ACHN (cell line): ENCODE measurements at places on chromosomes 5 and 9.

DNA sequence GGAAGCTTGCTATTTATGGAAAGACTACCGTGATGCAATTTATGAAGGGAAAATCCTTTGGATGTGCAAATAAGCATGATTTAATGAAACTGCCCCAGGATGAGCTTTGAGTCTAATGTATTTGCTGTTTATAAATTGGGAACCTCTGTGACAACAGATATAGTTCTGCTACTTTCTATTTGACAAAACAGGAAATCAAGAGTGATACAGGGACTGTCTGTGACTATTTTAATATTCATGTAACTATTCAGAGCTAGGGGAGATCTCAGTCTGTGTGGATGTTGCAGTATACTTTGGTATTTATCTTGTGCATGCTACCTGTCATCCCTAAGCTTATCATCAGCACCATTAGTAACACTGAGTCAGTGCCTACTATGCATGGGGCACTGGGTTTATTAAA, 132.1 kb downstream of the PDZD2 start:
- no peak for DNase-seq

- DNase-seq = no peak
Observed at GRCh38 chr9:2152966-2153629, 138.0 kb downstream of the SMARCA2 start.

DNA sequence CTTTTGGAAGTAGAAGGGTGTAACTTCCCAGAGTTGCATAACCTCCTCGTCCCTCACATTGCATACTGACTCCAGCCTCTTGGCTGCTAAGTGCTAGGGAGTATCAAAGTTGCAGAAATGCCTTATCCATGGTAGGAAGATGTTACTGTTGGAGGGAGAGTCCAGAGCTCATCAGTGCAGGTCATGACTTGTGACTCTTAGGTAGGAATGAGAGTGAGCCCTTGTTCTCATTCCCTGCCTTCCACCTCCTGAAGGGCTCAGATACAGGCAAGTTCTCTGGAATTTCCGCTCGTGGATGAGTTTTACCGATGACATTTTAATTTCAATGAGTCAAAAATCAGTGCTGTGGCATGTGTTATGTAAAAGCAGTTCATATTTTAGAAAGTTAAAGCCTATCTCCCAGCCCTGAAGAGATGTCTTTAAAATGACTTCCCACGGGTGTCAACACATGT, 17.0 kb downstream of the IRX1 start:
- no peak for DNase-seq

GRCh38 chr9:97811533-97812246, 41.3 kb upstream of the FOXE1 start:
- DNase-seq = peak; percentile 51

DNA sequence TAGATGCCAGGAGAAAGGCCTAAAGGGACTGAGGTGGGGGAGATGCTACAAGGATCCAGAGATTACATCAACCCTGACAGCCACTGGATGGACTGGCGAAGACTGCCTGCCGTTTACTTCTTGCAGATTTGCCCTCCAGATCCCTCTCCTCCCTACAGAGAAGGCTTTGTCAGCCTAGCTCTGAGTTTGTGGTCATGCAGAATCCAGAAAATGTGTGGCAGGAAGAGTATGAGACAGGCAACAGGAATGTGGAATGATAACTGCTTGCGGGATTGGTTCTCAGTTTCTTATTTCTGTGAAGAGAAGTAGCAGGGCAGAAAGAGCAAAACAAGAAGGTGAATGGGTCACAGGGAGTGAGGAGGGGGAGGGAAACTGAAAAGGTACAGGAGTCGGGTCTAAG, 129.6 kb downstream of the TLE1 start:
- DNase-seq = peak; percentile 94

GRCh38 chr5:150411245-150411979, 1.3 kb downstream of the CD74 start:
- DNase-seq = peak; percentile 29

- DNase-seq = no peak
Observed at GRCh38 chr9:70486127-70486526, 71.7 kb upstream of the KLF9 start.

GRCh38 chr5:10984021-10984715, 223.1 kb upstream of the DAP start:
- no peak for DNase-seq

- peak; percentile 28 for DNase-seq
Observed at GRCh38 chr5:982377-983237, 26.0 kb upstream of the NKD2 start.

- DNase-seq = peak; percentile 2
Observed at GRCh38 chr9:121445986-121446385, 53.7 kb downstream of the GGTA1 start.

DNA sequence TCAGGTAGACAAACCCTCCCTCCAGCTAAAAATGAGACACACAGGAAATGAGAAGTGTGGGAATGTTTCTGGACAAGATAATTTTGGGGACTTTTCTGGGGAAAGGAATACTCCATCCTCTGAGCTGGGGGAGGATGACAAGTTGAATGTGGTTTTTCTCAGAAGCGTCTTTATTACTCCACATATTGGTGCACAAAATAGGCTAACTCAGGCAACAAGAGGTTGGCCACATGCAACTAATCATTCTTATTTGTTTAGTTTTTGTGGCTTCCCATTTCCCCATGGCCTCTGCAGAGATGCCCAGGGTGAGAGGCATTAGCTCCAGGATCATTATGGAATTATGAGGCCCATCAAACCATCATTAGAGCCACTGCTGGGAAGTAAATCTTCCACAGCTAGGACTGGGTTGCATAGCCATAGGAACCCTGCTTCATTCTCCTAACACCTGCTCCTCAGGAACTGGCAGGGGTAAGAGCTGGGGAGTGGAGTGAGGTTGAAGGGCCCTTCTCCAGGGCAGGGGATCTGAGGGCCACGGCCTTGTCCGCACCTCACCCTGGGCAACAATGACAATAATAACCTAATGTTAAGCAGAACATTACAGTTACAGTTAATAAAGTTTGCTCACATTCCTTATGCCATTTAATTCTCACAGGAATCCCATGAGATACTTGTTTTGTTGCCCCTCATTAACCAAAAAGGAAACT, 9.3 kb upstream of the SIL1 start:
- DNase-seq = no peak

DNA sequence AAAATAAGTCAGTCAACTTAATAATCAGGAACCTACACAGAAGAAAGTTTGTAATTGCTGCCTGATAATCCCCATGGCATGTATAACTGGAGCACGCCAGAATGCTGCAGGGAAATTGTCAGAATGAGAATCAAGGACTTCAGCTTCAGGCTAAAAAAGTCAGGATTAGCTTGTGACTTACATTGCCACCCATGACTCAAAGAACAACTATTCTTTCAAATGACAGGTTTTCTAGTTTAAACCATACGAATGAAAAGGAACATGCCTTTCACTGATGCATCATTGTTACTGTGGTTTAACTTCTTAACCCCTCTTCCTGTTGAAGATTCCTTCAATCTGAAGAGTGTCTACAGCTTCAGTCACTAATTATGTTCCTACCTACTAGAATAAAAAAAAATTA, 112.4 kb downstream of the ISL1 start:
- DNase-seq = peak; percentile 83

DNA sequence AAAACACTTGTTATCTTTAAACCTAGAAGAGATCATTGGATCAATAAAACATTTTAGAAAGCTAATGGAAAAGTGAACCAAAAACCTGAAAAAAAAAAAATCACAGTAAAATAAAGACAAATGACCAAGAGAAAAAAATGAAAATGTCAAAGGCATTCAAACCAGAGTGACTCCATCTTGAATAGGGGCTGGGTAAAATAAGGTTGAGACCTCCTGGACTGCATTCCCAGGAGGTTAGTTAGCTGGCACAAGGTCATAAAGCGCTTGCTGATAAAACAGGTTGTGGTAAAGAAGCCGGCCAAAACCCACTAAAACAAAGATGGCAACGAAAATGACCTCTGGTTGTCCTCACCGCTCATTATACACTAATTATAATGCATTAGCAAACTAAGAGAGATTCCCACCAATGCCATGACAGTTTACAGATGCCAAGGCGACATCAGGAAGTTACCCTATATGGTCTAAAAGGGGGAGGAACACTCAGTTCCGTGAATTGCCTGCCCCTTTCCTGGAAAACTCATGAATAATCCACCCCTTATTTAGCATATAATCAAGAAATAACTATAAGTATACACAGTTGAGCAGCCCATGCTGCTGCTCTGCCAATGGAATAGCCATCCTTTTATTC, 116.7 kb upstream of the NEK6 start:
- DNase-seq = no peak

DNA sequence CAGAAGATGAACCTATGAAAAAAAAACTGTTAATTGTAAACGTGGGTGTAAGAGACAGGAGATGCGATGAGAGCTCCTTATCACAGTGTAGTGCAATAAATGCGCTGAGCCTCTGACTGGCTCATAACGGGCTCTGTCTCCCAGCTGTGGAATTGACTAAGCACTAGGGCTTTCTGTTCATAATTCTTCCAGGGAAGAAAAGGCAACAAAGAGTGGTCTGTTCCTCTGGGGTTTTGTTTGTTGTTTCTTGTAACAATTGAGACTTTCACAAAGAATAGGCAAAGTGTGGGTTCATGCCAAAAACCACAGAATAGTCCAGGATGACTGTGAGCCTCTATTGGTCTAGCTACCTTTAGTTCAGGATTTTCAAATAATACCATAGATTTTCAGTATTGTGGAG, 39.4 kb downstream of the UBE2QL1 start:
- no peak for DNase-seq

GRCh38 chr5:125370461-125371205, 624.2 kb upstream of the ZNF608 start:
- no peak for DNase-seq
